Gastroesophageal sphincter (tissue), 4 donors: ENCODE measurements at places on chromosomes 7 and 10.
A peak's percentile ranks its signal among the peaks of the same experiment; 100 is the strongest.

DNA sequence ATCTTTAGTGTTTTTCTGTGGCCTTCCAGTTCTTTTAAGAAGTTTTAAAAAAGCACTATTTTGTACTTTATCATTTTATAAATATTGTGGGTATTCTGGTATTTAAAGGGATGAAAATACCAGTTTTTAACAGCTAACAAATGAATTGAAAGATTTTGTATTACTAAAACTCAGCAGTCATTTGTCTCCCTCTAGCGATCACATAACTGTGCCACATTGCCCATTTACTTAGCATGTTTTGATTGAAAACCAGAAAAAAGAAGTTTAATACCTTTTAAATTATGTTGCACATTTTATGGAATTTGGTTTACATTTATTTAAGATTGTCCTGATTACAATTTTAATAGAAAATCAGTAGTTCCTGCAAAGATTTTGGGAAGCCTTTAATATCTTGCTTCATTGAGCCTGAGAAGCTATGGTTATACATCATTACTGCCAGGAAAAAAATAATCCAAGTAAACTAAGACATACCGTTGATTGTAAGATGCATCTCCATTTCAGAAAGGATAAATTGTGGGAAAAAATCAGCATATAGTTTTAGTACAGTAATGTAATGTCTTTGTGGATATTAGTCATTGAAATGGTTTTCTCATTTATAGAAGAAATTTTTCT, 34.9 kb downstream of the TAX1BP1 start:
- no peak for ATAC-seq

- ATAC-seq = peak; percentile 57
These were observed 102.7 kb downstream of the FAM53B start for GRCh38 chr10:124641282-124642087.

- ATAC-seq = no peak
These were observed 30.5 kb downstream of the SLC18A2 start for GRCh38 chr10:117271427-117271826.

- no peak for ATAC-seq
These were observed 3.9 kb downstream of the RASGEF1A start for GRCh38 chr10:43262902-43263466.

DNA sequence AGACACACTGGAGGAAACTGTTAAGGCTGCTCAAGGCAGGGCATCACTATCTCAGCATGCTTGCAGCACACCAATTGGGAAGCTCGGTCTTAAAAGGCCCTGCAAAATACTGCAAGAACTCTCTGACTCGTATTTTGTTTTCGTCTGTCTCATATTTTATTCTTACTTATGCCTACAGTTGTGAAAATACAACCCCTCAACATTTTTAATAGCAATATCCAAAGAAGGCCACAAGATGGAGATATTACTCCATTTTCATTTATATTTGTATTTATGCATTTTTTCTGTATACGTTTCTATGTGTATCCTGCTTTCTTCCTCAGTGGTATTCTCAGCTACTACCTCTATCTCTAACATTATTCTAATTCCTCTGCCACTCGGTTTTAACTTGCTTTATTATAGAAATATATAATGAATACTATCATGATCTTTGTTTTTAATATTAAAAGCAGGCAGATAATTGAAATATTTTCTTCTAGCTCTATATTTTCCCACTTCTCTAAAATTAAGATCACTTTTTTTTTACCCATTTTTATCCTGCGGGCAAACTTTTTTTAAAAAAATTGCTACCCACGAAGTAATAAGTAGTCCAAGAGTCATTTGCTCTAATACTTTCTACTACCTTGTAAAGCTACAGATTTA, 10.0 kb downstream of the DNAJC1 start:
- ATAC-seq = no peak

DNA sequence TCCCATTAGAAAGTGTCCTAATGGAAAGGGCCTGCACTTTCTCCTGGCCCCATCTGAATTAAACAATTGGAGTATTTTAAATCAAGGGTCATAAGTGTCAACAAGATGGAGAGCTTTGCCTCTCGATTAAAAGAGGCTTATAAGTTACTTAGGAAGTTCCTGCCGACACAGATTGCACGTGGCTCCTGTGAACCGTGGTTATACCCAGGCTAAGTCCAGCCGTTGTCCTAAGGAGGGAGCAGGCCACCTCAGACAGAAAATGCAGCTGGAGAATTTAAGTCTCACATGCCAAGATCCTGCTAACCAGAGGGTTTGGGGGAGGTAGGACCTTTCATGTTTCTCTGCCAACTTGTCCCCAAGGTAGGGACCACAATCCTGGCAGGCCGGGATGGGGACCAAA, 626.5 kb upstream of the GALNT17 start:
- no peak for ATAC-seq

DNA sequence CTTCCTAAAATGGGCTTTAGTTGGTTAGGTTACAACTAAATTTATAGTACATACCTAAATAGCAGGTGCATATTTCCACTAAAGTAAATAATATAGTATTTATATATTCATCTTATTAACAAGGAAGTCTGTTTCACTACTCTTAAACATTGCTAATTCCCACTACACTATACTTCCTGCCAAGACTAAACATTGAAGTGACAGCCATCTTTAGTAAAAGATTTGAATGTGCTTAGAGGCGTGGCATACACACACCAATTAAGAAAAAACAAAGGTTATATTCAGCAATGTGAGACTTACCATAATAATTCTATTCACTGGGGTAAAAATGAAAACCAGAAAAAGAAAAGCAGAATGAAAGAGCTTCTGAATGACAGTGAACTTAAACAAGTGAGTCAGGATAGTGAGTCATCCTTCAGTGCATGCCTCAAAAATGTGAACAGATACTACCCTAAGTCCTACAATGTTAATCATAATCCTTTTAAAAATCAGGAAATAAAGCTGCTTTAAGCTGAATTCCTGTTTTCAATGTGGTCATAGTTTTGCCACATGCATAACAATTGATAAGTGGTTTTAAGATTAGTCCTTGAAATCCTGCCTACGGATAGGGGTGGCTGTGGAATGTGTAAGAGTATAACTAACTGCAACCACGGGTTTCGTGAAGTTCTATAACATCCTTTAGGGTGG, 59.4 kb downstream of the USP6NL start:
- ATAC-seq = no peak

- no peak for ATAC-seq
These were observed 13.3 kb upstream of the SLC18A3 start for GRCh38 chr10:49596836-49597235.

- ATAC-seq = no peak
These were observed 21.1 kb upstream of the FAM53B start for GRCh38 chr10:124765256-124765655.

- ATAC-seq = no peak
These were observed 6.5 kb upstream of the SNX10 start for GRCh38 chr7:26284995-26285632.

DNA sequence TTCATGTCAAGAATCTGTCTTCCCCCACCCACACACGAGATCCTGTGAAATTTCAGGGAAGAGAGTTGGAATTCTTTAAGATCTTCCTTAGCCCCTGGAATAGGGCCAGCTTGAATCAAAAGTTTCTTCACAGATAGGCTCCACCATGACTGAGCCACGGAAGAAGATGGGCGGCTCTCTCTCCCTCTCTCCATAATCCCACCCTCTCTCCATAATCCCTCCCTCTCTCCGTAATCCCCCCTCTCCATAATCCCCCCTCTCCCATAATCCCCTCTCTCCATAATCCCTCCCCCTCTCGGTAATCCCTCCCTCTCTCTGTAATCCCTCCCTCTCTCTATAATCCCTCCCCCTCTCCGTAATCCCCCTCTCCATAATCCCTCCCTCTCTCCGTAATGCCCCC, 20.4 kb downstream of the SHH start:
- ATAC-seq = no peak

- ATAC-seq = no peak
These were observed 65.0 kb upstream of the EN2 start for GRCh38 chr7:155392726-155393570.
